Activated naive CD4-positive, alpha-beta T cell (primary cell): ENCODE measurements at places on chromosomes 5 and 9.

- DNase-seq: no peak
These were observed 223.8 kb downstream of the SEC61B start for GRCh38 chr9:99445920-99446319.

DNA sequence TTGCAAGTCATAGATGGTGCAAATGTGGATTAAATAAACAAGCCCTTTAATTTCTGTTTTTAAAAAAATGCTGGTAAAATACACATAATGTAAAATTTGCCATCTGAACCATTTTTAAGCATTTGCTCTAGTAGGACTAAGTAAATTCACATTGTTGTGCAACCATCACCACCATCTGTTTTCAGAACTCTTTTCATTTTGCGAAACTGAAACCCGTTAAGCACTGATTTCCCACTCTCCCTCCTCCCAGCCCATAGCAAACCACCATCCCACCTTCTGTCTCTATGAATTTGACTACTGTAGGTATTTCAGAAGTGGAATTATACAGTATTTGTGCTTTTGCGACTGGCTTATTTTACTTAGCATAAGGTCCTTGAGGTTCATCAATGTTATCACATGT, 103.3 kb upstream of the CNTLN start:
- DNase-seq: no peak

DNA sequence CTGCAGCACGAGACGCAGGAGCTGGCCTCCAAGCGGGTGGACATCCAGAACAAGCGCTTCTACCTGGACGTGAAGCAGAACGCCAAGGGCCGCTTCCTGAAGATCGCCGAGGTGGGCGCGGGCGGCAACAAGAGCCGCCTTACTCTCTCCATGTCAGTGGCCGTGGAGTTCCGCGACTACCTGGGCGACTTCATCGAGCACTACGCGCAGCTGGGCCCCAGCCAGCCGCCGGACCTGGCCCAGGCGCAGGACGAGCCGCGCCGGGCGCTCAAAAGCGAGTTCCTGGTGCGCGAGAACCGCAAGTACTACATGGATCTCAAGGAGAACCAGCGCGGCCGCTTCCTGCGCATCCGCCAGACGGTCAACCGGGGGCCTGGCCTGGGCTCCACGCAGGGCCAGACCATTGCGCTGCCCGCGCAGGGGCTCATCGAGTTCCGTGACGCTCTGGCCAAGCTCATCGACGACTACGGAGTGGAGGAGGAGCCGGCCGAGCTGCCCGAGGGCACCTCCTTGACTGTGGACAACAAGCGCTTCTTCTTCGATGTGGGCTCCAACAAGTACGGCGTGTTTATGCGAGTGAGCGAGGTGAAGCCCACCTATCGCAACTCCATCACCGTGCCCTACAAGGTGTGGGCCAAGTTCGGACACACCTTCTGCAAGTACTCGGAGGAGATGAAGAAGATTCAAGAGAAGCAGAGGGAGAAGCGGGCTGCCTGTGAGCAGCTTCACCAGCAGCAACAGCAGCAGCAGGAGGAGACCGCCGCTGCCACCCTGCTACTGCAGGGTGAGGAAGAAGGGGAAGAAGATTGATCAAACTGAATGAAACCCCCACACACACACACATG, 654 bp downstream of the PURA start:
- no peak for DNase-seq

DNA sequence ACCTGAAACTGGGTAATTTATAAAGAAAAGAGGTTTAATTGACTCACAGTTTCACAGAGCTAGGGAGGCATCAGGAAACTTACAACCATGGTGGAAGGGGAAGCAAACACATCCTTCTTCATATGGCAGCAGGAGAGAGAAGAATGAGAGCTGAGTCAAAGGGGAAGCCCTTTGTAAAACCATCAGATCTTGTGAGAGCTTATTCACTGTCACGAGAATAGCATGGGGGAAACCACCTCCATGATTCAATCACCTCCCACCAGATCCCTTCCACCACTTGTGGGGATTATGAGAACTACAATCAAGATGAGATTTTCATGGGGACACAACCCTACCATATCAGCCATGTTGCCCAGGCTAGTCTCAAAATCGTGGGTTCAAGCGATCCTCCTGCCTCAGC, 143.4 kb downstream of the FGF18 start:
- DNase-seq: no peak

- DNase-seq: no peak
These were observed 3.7 kb downstream of the C9 start for GRCh38 chr5:39360471-39361111.

DNA sequence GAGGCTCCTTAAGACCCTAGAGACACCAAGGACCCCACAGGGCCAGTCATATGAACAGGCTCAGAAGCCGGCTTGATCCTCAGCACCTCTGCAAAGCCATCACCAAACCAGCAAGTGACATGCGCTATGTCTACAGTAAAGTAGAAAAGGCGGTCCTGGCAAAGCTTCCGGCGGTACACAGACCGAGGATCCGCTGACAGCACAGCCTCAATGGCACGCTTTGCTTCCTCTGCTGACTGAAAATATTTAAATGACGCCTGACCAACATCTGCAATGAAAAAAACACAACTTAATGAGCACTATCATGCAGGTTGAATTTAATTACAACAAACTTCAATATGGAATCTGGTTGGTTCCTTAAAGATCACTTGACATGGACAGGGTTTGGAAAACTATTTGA, 17.6 kb downstream of the TRMO start:
- peak; percentile 36 for DNase-seq

- DNase-seq: no peak
These were observed 7.4 kb downstream of the CDK9 start for GRCh38 chr9:127793093-127793708.

DNA sequence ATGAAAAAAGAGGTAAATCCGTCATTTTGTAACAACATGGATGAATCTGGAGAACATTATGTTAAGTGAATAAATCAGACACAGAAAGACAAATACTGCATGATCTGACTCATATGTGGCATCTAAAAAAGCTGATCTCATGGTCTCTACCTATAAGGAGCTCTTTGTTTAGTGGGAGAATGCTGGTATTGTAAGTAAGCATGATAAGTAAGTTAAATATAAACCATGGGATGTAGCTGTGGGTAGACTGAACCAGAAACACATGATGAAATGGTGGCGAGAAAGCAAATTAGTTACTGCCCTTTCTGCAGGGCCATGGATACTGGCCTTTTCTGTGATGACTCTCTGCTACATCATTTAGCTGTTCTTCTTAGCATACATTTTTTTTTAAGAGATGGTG, 66.4 kb upstream of the RUSC2 start:
- DNase-seq: no peak

DNA sequence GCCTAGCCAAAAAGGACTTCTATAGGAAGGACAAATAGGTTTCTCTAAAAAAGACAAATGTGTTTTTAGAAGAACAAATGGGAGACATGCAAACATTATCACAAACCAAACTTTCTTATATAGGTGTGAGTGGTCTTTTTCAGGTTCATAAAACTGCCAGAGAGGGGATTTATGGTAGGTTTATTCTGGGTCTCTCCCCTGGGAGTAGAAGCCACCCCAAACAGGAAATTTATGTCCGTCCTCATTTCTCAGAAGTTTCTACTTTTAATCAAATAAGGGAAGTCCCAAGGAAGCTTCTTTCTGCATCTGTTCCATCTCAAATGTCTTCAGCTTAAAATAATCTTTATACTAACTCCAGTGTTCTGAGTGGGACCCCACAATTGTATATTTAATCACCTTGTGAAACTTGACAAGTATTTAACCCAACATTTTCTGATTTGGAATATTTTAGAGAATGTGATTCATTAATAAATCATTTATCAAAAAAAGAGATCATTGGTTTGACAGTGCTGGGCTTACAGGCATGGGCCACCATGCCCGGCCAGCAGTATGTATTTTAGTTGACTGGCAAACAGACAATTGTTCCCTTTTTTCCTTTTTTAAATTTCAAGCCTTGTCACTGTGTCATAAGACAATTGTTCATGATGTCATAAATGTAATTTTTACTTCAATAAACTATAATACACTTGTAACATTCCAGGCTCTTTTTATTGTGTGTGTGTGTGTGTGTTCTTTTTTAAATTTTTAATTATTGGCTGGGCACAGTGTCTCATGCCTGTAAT, 44.6 kb upstream of the GLDC start:
- DNase-seq: no peak

DNA sequence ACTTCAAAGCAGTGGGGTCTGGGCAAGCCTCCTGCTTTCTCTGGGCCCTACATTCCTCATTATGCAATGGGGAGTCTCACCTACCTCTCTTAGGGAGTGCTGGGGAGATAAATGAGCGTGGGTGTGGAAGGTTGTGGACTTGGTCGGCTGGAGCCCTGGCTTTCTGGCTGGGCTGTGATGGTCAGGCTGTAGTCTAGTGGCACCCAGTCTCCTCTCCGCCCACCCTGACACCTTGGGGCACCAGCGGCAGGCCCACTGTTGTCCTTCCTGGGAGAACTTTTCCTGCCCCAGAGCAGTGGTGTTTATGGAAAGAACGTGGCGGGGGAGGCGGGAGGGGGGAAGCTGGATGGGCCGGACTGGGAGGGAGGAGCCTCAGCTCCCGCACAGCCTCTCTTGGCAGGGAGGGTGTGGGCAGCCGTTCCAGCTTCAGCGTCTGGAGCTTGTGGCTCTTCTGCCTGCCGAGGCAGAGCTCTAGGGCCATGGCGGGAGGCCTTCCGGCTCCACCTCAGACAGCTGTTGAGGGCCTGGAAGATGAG, 4.1 kb downstream of the PTGS1 start:
- no peak for DNase-seq

GRCh38 chr5:73030995-73031394, 75.2 kb downstream of the FCHO2 start:
- DNase-seq: no peak

DNA sequence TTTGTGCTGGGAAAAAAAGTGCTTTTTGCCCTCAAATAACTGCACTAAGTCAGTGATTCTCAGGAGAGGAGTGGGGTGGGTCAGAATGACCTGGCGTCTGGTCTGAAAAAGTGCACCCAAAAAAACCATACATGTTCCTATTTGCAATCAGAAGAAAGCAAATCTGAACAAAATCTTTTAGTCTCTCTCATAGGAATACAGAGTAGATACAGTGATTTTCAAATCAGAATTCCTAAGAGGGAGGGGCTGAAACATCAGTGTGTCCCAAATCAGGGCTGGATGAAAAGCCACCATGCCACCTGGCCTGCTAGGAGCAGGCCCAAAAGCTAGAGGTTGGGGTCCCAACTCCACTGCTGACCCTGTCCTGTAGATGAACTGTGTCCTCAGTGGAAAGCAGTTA, 66.8 kb downstream of the RAPGEF1 start:
- DNase-seq: no peak

GRCh38 chr5:127683008-127683407, 20.2 kb upstream of the CCDC192 start:
- DNase-seq: no peak

DNA sequence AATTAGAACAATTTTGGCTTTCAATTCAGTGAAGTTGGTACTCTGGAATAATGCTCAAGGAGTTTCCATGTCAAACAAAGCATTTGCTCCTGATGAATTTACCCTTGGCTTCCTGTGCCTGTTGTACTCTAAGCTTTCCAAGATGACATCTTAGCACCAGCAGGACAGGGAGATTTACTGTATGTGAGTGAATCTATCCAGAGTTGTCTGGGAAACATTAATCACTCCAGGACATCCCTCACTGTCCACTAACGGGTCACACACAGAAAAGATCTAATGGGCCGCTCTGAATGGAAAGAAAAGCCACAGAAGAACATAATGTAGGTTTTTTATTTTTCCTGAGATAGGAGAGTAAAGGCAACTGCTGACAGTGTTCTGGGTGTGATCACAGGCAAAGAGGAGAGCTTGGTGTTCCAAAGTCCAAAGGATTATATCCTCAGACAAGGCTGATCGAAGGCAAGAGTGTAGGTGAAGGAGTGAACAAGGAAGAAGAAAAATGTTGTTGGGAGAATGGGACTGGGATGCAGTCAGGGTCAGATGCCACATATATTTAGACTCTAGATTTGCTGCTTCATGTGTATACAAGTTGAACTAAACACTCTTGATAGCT, 167.7 kb upstream of the RPS23 start:
- DNase-seq: no peak

GRCh38 chr5:18270635-18271338, 636.5 kb downstream of the TAF11L14 start:
- no peak for DNase-seq

- DNase-seq: no peak
These were observed 60.3 kb downstream of the GCNT1 start for GRCh38 chr9:76519075-76519835.

DNA sequence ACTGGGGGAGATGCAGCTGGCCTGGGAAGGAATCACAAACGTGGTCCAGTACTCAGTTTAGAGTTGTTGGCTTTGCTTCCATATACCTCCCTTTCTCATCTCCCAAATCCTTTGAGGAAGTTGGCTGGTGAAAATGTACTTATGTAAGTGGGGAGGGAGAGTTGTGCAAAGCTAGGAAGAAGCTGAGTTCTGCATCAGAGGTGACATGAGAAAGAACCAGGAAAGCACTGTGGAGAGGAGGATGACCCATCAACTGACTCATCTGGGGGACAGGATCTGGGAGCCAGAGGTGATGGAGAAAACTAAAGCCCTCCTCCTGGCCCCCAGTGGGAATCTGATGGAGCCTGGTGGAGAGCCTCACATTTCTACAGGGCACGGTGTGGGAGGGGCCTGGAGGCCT, 16.2 kb downstream of the KCNMB1 start:
- no peak for DNase-seq

- no peak for DNase-seq
These were observed 33.9 kb downstream of the GSN start for GRCh38 chr9:121301881-121302286.

DNA sequence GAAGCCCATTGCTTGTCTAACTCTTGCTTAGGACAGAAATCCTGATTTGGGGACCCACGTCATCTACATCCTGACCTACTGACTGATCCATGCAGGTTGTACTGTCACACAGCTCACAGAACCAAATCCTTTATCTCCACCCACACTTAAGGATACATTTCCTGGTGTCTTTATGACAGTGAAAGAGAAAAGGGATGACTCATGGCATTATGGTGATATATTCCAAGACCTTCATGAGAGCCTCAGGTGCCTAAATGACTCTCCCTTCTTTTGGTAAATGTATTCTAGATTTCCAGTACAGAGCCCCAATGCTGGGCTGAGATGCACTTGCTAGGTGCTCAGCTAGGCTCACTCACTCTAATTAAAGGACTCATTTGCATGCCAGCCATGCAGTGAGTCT, 26.0 kb upstream of the DMRT2 start:
- no peak for DNase-seq

DNA sequence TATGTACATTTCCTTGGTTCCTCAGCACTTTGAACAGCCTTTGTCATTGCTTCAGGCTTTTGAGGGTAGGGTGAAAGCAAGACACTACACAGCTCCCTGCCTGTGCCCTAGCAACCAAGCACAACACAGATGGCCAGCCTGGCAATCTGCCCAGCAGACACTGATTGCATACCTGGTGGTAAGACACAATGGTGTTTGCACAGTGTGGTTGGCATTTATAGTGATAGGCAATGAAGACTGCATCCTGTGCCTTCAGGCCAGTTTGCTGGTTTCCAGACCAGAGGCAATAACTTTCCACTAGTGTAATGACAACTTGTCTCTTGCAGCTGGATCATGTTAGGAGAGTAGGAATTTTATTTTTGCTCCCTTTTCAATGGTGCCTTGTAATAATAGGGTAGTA, 144.5 kb upstream of the TNC start:
- DNase-seq: no peak

- no peak for DNase-seq
These were observed 10.3 kb downstream of the B4GALT7 start for GRCh38 chr5:177610131-177610769.
